ENCODE measurements at places on chromosomes 3 and 15.
A peak's percentile ranks its signal among the peaks of the same experiment; 100 is the strongest.

- DNase-seq = no peak
These were observed 18.1 kb upstream of the VGLL4 start for GRCh38 chr3:11661827-11662226.

- no peak for DNase-seq
These were observed 178.1 kb downstream of the POTEB3 start for GRCh38 chr15:21261965-21262850.

GRCh38 chr3:43178891-43179366 is 73.0 kb upstream of the POMGNT2 start:
- peak; percentile 98 for DNase-seq

- DNase-seq = no peak
These were observed 5.7 kb upstream of the SUMF1 start for GRCh38 chr3:4472766-4473165.

DNA sequence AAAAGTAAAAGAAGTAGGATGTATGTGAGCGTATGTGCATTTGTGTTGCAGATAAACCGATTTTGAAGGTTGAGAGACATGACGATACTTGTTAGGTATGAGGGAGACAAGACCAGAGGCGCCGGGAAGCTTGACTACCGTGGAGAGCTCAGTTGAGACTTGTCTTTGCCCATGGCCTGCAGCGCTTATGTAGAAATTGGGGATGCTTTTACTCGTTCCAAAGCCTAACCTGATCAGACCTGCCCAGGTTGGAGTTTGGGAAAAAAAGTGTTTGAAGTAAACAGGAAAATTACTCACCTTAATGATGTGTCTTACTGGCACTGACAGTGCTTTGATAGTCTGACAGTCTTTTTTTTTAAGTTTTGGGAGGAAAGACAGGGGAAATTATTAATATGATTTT is 202.8 kb downstream of the TP63 start:
- DNase-seq = no peak

DNA sequence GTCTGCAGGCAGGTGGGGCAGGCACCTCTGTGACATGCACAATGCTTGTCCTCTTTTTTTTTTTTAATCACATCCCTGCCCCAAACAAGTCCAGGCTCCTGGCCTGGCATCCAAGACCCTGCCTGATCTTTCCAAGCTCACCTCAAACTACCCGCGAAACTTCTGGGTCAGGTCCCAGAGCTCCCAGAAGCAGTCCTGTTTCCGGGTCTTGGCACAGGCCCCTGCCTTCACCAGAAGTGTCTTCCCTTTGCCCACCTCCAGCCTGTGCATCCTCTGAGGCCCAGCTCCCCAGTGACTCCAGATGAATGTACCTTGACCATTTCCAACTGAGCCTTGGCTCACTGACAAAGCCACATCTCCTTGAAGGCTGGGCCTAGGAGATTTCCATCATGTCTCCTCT is 23.0 kb downstream of the PLA2G4E start:
- DNase-seq = no peak

- DNase-seq = no peak
These were observed 12.0 kb upstream of the ACAD9 start for GRCh38 chr3:128867200-128868125.

DNA sequence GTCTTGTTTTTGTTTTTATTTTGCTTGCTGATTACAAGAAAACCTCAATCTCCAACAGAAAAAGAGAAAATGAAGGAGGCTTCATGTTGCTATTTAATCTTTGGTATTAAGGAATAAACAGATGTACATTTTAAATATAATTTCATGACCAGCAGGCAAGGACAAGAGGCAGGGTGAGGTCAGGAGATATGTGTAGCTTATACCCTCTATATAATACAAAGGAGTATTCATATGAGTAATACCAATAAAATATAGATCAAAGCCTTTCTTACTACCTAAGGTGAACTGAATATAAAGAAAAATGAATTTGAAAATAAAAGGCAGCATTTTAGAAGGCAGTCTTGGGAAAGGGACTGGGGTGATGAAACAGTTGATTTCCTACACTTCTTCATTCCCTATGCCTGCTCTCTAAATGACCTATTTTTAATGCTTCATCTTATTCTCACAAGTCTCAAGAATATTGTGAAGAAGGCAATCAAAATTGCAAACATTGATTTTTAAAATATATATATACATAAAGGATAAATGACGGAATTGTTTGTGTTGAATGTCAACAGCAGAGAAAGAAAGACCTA is 8.6 kb upstream of the CBLB start:
- DNase-seq = no peak

- DNase-seq = no peak
These were observed 150.5 kb downstream of the ROBO2 start for GRCh38 chr3:77190374-77190773.

DNA sequence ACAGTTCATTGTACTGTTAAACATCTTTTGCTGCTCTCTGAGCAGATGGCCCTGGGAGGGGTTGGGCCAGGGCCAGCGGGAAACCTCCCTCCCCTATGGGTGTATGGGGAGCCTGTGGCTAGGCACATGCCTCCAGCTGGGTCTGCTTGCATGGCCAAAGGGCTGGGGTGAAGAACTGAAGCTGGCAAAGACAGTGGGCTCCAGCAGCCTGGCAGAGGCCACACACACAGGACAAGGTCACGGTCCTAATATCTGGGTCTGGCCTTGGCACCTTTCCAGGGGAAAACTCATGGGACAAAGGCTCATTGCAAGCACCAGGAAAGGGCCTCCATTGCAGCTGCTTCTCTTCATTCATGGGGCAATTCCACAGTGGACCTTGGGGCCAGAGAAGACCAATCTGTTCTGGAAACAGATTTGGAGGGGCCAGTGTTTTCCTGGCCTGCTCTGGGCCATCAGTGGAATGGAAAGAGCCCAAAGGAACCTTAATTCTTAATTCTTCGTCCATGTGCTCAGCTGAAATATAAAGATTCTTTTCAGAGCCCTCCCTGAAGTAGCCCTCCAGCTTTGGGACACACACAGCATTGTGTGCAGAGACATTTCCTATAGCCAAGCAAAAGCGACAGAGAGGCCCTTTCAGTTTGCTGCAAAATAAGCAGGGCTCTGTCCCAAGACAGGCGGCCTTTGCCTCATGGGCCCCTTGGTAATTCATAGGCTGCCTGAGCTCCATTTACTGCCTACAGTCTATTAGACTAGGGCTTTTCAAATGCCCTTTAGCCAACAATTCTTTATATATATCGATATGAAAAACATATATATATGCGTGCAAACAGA is 11.3 kb upstream of the LIMD1 start:
- peak; percentile 91 for DNase-seq

GRCh38 chr3:23111286-23111685 is 91.8 kb upstream of the UBE2E2 start:
- no peak for DNase-seq

- no peak for DNase-seq
These were observed 2.0 kb upstream of the TPRG1 start for GRCh38 chr3:189169728-189170127.

GRCh38 chr3:78642226-78643035 is 1125.4 kb downstream of the ROBO1 start:
- DNase-seq = no peak

- DNase-seq = no peak
These were observed 10.7 kb downstream of the MUC20 start for GRCh38 chr3:195731356-195731905.

- DNase-seq = no peak
These were observed 155.2 kb upstream of the EOMES start for GRCh38 chr3:27877061-27878013.

GRCh38 chr15:31561156-31561555 is 234.5 kb downstream of the KLF13 start:
- DNase-seq = no peak

- DNase-seq = no peak
These were observed 64.3 kb downstream of the FBN1 start for GRCh38 chr15:48581219-48581618.

- DNase-seq = no peak
These were observed 1.6 kb upstream of the SIN3A start for GRCh38 chr15:75452865-75453702.

DNA sequence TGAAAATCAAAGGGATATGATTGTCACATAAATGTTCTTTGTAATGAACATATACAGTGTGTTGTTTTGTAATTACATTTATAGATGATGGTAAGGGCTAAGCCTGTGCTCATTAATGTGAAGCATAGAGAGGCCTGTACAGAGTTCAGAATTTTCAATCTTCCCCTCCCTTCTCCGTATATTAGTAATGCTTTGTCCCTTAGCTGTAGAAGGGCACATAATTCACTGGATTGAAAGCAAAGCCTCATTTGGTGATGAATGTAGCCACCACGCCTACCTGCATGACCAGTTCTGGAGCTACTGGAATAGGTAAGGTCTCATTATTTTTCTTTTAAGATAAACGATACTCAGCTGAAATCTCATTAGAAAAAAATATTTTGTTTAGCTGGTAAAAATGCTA is 130.2 kb downstream of the CDIN1 start:
- DNase-seq = no peak

DNA sequence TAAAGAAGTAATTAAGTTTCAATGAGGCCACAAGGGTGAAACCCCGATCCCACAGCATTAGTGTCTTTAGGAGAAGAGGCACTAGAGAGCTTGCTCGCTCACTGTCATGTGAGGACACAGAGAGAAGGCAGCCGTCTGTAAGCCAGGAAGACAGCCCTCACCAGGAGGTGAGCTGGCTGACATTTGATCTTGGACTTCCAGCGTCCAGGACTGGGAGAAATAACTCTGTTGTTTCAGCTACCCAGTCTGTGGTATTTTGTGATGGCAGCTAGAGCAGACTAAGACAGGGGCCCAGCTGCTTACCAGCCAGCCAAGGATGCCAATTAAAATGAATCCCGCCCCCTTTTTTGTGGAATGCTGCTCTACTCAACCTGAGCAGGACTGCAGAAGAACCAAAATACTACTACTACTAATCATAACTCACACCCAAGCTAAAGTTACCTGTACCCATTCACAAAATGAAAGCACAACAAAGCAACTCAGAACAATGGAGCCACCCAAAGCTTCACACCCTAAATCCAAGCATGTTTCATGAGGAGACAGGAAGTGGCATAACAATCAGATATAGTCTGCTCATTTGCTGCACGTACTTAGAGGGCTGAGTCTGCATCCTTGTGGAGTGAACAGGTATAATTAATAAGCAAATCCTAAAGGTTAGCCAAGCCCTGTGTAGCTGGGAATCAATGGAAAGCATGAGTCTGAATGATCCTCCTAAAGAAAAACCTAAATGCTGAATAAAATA is 35.6 kb upstream of the RHCG start:
- no peak for DNase-seq

DNA sequence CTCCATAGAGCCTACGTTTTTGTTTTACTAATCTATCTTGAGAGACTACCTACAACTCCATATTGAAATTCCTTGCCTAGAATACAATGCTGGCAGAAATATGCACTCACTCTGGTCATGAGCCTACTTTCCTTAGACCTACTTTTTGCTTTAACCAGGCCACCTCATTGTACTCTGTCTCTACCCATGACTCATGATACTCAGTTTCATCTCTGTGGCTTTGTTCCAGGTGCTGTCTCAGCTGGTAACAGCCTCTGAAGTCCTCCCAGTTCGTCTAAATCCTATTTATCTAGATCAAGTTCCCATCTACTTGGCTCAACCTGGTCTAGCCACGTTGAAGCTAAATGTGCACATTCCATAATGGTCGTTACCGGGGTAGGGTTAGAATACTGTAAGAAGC is 536.4 kb downstream of the RSL24D1 start:
- no peak for DNase-seq

- DNase-seq = no peak
These were observed 31.7 kb downstream of the BTLA start for GRCh38 chr3:112467539-112467938.

Measured in COLO829 (cell line).